Effector memory CD8-positive, alpha-beta T cell (primary cell): ENCODE measurements at places on chromosomes 16 and 17.

DNA sequence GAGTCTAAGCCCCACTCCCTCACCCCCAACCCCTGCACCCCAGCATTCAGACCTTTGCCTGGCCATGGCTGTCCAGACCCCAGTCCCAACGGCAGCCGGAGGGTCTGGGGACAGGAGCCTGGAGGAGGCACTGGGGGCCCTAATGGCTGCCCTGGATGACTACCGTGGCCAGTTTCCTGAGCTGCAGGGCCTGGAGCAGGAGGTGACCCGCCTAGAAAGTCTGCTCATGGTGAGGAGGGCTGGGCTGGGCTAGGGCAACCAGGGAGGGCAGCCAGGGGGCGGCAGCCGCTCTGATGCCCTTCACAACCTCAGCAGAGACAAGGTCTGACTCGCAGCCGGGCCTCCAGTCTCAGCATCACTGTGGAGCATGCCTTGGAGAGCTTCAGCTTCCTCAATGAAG is 14.4 kb downstream of the RIPOR1 start:
- no peak for DNase-seq

GRCh38 chr16:22252317-22252716 is 44.9 kb upstream of the POLR3E start:
- DNase-seq, result no peak

GRCh38 chr16:9763505-9763904 is 418.7 kb downstream of the GRIN2A start:
- DNase-seq, result no peak

- DNase-seq, result no peak
Observed at GRCh38 chr16:15975172-15975571, 25.8 kb downstream of the ABCC1 start.

DNA sequence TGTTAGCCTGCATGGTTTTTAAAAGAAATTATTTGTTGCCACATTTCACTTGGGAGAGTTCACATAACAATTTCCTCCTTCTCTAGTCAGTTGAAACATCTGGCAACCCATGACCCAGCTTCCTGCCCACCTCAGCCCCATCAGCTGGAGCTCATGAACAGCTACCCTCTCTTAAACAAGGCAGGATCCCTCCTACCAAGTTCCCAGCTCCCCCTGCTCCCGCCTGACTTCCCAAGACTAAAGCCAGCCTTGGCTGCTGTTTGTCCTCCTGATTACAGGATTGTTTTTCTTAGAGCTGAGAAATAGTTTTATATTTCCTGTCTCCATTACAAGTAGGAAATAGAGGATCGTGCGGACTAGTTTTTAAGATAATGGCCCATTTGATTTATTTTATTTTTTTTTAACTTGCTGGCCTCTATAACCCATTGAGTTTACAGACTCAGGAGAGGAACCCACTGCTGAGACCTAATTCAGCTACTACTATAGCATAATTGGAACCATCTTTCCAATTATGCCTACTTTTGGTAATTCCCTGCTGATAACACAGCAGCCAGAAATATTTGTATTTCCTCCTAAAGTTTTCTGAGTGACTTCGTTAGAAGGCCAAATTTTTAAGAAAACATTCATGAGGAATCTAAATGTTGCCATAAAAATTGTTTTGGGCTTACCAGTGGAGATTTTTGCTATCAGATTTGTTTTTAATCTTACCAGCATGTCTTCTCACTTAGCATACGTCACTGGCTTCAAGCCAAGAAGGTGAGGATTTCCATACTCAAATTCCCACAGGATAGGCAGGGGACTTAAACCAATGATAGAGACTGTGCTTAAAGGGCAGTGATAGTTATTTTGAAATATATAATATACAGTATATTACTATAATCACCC is 90.0 kb downstream of the ELAC2 start:
- no peak for DNase-seq

DNA sequence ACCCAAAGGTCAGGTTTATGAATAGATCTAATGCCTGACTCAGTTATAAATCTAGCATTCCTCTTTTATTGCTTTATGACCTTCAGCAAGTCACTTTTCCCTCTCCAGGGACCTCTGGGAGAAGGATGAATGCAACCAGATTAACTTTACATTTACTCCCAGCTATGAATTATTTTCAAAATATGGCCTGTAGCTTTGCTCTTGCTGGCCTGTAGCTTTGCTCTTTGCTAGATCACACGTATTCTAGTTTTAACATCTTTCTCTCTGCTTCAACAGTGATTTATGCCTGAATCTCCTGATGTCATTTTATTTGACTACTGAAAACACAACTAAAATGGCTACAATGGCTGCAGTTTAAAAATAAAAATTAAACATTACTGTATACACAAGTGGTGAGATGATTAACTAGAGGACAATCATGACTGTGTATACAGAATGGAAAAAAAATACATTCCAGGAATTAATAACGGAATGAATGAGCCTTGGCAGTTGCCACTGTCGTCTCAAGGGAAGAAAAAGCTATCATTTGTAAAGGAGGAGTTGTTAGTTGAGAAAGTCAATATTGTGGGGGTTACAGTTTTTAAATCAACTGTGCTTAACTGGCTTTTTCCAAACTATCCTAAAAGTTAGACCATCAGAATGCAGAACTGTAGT is 434.5 kb upstream of the GOT2 start:
- DNase-seq, result no peak

DNA sequence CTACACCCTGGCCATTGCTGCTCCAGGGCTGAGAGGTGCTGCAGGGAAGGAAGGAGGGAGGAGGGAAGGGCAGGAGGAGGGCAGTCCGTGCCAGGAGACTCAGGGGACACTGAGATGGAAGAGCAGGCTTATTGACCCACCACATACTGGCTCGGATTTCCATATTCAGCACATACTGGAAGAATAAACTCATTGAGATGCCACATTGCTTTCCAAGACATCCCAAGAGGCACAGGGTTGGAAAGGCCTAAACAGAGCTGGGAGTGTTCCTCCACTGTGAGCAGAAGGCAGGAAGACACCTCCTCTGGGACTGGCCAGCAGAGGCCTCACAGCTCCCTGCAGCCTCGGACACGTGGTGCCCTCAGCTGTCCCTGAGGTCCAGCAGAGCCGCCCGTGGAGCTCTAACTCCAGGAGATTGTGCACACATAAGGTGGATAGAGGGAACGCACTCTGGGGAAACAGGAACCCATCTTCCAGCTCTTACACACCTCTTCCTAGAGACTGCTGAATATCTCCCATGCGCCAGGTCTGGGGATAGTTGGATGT is 17.4 kb downstream of the CCDC182 start:
- no peak for DNase-seq

DNA sequence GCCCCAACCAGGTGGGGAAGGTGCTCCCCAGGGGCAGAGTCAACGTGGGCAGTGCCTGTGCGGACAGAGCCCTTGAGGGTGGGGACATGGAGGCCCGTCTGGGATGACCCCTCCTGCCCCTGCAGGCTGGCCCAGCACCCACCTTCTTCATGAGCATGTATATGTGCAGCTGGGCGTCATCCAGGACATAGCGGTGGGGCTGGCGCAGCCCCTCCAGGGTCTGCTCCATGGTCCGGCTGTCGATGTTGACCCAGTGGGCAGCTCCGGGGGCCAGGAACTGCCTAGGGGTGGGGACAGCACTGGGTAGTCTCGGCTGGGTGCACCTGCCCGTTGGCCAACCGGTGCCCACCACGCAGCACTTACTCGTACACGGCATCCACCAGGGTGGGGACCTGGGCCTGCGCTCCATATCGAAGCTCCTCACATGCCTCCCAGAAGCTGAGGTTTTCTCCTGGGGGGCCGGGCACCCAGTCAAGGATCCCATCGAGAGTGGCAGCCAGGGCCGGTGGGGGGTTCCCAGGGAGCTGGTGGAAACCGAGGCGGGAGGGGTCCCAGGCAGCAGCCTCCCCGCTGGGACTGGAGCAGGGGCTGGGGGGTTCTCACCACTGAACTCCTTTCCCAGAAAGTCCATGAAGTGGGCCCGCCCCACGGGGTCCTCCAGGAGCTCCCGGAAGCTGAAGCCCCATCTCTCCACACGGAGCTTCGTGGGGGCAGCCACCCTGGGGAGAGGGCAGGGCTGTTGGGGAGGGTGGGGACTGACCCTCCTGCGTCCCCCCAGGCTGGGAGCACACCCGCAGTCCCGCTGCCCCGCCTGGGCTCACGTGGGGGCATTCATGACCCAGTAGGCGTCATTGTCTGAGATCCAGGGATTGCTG is 5.1 kb downstream of the RGS11 start:
- no peak for DNase-seq

- DNase-seq, result no peak
Observed at GRCh38 chr17:8588877-8589554, 41.5 kb downstream of the MYH10 start.

GRCh38 chr16:29811896-29812665 is at the start of gene PRRT2:
Gene PRRT2 (plus strand): TSS chr16:29812193. CDS start chr16:29813055, 862 bp downstream.
- DNase-seq, result no peak

GRCh38 chr17:39164675-39165143 is 1.3 kb downstream of the ARL5C start:
- peak; percentile 68 for DNase-seq

- no peak for DNase-seq
Observed at GRCh38 chr16:60635548-60635947, 1400.7 kb downstream of the CDH8 start.

GRCh38 chr16:89572485-89573205 is 2.9 kb upstream of the CPNE7 start:
- DNase-seq, result no peak

DNA sequence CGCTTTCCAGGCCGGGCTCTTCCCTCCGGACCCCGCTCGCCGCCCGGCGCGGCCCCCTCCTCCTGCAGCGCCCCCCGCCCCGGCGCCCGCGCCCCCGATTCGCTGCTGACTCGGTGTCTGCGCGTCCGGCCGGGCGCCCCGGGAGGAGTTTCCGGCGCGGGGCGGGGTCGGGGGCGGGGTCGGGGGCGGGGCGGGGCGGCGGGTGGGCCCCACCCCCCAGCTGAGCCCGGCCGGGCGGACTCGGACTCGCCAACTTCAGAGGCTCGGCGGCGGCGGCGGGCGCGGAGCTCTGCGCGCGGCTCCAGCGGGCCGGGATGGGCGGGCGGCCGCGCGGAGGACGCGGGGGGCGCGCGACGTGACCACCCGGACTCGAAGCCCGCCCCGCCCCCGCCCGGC is at the start of gene METRNL:
METRNL (plus strand) TSS at position 258 of the 396 bp plus-strand sequence. CDS start 207 bp downstream, outside the sequence.
- peak; percentile 54 for DNase-seq

DNA sequence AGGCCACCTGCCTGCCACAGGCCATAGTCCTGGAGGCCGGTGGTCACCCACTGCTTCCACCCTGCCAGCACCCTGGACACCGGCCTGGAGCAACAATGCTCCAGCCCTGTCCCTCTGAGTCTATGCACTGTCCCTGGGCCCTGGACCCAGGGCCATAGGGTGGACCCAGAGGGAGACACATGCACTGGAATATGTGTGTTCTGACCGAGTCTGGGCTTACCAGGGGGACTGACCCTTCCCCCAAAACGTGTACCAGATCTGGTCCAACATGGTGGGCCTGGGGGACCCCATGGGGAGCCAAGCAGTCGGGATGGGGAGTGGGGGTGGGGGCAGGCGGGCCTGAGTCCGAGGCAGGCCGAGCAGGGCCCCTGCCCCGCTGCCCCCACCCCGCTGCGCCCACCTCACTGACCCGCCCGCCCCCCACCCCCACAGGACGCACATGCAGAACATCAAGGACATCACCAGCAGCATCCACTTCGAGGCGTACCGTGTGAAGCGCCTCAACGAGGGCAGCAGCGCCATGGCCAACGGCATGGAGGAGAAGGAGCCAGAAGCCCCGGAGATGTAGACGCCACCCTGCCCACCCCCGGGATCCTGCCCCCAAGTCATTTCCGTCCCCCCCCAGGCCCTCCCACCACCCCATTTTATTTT is 357.4 kb downstream of the SEC14L1 start:
- DNase-seq, result no peak

DNA sequence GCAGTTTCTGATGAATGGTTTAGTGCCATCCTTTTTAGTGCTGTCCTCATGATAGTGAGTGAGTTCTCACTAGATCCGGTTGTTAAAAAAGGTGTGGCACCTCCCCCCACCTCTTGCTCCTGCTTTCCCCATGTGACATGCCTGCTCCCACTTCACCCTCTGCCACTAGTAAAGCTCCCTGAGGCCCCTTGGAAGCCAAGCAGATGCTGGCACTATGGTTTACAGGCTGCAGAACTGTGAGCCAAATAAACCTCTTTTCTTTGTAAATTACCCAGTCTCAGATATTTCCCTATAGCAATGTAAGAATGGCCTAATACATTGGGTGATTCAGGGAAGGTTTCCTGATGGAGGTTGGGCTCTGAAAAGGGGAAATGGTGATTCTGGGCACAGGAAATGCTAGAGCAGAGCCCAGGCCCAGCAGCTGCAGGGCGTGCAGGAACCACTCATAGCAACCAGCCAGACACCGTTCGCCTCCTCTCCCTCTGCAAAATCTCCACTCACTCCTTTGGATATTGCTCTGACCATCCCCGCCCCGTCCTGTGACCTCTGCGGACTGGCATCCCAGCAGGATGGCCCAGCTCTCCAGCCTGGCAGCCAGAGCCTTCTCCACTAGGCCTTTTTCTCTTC is 2.6 kb upstream of the ADORA2B start:
- DNase-seq, result no peak

GRCh38 chr16:296276-296675 is 13.3 kb downstream of the PDIA2 start:
- no peak for DNase-seq

GRCh38 chr16:71214746-71215381 is 15.7 kb downstream of the HYDIN start:
- DNase-seq, result no peak

DNA sequence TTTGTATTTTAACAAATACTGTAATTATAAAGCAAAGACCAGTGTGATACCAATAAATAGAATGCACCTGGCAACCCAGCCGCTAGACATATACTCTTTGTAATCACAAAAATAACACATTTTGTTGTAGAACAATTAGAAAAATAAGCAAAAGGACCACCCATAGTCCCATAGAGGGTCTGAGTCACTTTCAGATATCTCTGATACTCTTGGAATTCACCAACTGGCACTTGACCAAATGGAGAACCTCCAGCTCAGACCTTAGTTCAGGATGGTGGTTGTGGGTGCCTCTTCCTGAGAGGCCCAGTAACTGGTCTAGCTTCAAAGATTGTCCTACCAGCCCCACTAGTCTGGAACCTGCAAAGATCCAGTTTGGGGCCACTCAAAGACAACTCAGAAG is 789 bp upstream of the TERF2 start:
- DNase-seq, result no peak

DNA sequence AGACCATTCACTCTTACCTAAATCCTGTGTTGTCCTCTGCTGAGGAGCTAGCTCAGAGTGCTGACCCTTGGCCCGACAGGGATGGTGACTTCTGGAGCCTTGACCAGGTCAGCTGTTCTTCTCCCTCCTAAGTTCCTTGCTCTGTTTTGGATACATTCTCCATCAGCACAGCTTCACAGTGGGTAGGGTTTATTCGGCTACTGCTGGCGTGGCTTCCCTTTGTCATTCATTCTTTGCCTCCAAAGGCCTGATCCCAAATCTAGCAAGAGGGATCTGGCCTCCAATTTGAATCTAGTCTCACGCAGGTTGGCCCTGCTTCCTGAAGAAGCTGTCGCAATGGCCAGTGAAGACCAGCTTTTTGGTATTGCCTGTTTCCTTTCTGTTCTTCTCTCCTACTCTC is 116.6 kb downstream of the SHISA9 start:
- no peak for DNase-seq

DNA sequence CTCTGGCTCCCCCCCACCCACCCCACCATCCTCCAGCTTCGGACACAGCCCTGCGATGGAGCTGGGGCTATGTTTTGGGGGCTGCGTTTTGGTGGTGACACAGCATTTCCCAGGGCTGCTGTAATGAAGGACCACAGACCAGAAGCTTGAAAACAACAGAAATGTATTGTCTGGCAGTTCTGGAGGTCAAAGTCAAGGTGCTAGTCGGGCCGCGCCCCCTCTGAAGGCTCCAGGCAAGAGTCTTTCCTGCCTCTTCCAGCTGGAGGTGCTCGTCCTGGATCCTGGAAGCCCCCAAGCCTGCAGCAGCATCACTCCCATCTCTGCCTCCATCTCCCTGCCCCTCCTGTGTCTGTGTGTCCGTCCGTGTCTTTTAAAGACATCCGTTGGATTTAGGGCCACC is 50.8 kb downstream of the TBC1D16 start:
- no peak for DNase-seq
